Right ventricle myocardium inferior (tissue), 1 donor: ENCODE measurements at places on chromosomes 1 and 21. TPM values are rescaled to one million over a fixed set of nuclear protein-coding genes. Genes with fewer than 3 reads are reported as not detected.
A peak's percentile ranks its signal among the peaks of the same experiment; 100 is the strongest.

DNA sequence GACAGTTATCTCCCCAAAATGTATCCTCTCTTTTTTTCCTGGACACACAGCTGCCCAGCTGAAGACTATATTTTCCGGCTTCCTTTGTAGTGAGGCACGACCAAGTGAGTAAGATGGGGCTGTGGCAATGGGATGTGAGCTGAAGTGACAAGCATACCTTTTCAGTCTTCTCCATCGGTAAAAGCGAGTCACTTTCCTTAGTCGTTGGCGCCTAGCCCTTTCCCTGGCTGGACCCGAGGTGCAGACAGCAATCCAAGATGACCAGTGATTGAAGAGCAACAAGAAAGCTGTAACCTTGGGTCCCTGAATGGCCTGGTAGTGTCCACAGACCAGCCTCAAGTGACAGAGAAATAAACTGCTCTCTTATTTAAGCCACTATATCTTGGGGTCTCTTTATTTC is 155.2 kb downstream of the NR5A2 start:
- DNase-seq, result no peak

Gene HMCN1
- 7.6 TPM for total RNA-seq

GRCh38 chr1:33455539-33456501 is 16.6 kb upstream of the ZSCAN20 start:
- no peak for DNase-seq

GRCh38 chr1:38476111-38476849 is 383.3 kb downstream of the RRAGC start:
- no peak for DNase-seq

- DNase-seq, result no peak
Measured at GRCh38 chr21:40331804-40332203, 464.6 kb downstream of the PCP4 start.

- DNase-seq, result no peak
Measured at GRCh38 chr1:54542962-54543539, 5.0 kb upstream of the ACOT11 start.

DNA sequence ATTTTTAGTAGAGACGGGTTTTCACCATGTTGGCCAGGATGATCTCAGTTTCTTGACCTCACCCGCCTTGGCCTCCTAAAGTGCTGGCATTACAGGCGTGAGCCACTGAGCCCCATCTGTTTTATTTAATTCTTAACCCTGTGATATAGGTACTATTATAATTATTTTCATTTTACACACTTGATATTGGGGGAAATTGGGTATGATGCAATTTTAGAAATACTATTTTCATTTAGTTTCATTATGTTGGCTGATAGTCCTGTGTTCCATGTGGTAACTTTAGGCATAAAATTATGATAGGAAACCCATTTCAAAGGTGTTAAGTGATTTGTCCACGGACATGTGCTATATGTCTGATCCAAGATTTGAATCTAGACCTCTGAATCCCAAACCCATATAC is 61.1 kb downstream of the SPEN start:
- DNase-seq, result no peak

DNA sequence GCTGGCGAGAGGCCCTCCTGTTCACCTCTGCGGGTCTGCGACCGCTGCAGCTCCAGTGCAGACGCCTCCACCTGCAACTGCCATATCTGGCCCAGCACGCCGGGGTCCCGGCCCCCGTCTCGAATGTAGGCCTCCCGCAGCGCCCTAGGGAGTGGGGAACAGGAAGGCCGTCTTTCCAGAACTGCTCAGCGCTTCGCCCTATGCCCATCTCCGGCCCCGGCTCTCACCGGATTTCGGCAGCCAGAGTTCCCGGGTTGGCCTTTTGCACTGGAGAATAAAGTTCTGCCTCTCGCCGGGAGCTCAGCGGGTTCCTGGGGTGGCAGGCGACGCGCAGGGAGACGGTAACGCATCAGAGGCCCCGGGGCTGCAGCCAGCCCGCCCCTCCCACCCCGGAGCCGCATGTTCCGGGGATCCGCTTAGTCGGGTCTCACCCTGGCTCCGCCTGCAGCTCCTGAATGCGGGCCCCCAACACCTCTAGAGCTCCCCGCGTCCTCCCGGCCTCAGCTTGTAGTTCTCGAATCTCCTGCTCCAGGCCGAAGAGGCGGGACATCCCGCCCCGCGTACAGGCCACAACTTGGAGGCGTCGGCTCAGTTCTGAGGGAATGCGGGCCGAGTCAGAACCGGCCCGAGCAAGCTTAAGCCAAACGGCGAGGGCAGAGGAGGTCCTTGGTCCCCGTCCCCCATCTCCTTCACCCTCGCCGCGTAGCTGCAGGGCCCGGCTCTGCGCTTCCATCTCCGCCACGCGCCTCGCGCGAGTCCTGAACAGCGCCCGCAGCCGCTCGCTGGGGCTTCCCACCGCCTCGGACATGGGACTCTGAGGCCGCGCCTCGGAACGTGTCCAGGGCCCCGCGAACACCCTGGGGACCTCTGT is 1.1 kb downstream of the CCDC17 start:
- DNase-seq, result peak; percentile 70

GRCh38 chr1:64515427-64515826 is 45.5 kb downstream of the CACHD1 start:
- peak; percentile 67 for DNase-seq

DNA sequence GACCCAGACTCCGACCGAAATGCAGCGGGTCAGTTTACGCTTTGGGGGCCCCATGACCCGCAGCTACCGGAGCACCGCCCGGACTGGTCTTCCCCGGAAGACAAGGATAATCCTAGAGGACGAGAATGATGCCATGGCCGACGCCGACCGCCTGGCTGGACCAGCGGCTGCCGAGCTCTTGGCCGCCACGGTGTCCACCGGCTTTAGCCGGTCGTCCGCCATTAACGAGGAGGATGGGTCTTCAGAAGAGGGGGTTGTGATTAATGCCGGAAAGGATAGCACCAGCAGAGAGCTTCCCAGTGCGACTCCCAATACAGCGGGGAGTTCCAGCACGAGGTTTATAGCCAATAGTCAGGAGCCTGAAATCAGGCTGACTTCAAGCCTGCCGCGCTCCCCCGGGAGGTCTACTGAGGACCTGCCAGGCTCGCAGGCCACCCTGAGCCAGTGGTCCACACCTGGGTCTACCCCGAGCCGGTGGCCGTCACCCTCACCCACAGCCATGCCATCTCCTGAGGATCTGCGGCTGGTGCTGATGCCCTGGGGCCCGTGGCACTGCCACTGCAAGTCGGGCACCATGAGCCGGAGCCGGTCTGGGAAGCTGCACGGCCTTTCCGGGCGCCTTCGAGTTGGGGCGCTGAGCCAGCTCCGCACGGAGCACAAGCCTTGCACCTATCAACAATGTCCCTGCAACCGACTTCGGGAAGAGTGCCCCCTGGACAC is 534 bp downstream of the C1orf56 start:
- DNase-seq, result peak; percentile 81

GRCh38 chr21:36388835-36389234 is 3.6 kb downstream of the CHAF1B start:
- no peak for DNase-seq

DNA sequence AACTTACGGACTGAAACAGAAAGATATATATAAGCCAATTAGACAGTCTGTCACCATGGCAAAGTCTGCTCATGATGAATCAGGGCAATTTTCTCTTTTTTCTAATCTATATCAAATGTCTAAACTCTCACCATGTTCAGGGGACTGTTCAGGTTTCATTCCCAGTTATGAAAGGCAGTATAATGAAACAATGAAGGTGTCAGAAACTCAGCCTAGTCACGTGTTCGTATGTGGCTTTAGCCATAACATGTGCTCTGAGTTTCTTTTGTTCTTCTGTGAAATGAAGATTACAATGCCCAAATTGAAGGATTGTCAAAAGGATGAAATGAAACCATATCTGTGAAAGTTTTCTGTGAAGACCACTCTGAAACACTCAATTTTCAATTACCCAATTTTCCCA is 392.9 kb downstream of the DSCAM start:
- no peak for DNase-seq

GRCh38 chr1:98133131-98133530 is 212.3 kb upstream of the DPYD start:
- DNase-seq, result no peak

- DNase-seq, result no peak
Measured at GRCh38 chr21:44402323-44403105, 49.1 kb downstream of the TRPM2 start.

GRCh38 chr1:30689901-30690645 is 33.3 kb downstream of the MATN1 start:
- DNase-seq, result no peak

Gene NTRK1
- 2.4 TPM for total RNA-seq

Gene DCDC2B
- not detected for total RNA-seq

DNA sequence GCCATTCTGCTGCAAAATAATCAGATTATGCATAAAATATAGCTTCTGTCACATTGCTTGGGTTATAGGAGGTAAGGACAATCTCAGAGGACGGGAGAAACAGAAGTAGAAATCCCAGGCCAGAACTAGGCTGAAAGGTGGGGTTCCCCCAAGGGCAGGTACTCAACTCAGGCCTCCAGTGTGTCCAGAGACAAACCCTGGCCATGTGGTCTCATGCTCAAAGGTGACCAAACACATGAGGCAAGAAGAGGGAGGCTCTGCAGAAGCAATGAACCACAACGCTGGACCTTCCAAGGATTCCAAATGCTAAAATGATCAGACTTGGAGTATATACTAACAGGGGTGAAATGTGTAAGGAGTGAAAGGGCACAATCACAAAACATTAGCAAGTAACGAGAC is 103.8 kb downstream of the DMRTB1 start:
- no peak for DNase-seq

Gene EEIG2
- total RNA-seq, result 5.5 TPM

- peak; percentile 92 for DNase-seq
Measured at GRCh38 chr1:234612352-234613127, 2.6 kb upstream of the IRF2BP2 start.

- DNase-seq, result no peak
Measured at GRCh38 chr1:180571060-180571831, 12.5 kb downstream of the OVAAL start.

GRCh38 chr1:220331318-220331717 is 59.1 kb upstream of the RAB3GAP2 start:
- DNase-seq, result no peak

GRCh38 chr1:56133522-56134472 is 445.6 kb downstream of the PLPP3 start:
- no peak for DNase-seq

DNA sequence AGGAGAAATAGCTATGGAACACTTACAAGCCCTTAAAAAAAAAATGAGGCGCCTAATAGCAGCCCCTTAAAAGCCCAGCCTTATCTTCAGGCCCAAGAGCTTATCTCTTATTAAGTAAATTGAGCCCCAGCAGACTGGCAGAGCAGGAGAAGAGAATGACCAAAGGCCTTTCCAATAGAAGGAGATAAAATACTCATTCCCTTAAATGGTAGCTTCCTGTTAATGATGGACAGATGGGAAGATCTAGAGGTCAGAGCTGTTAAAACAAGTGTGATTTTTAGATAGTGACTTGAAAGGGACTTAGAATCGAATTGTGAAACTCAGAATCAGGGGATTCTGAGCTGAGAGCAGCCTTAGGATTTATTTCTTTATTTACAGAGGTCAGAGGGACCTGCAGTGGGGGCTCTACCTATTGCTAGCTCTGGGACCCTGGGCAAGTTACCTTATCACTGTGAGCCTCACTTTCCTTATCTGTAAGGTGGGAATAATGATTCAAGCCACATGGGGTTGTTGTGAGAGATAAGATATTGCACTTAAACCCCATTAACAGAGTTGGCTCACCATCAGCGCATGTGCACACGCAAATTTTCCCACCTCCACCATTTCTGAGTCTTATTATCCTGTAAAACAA is 101.3 kb upstream of the C8B start:
- DNase-seq, result no peak

- no peak for DNase-seq
Measured at GRCh38 chr1:7526196-7526866, 244.8 kb upstream of the VAMP3 start.

Gene RALGPS2
- 14.4 TPM for total RNA-seq

DNA sequence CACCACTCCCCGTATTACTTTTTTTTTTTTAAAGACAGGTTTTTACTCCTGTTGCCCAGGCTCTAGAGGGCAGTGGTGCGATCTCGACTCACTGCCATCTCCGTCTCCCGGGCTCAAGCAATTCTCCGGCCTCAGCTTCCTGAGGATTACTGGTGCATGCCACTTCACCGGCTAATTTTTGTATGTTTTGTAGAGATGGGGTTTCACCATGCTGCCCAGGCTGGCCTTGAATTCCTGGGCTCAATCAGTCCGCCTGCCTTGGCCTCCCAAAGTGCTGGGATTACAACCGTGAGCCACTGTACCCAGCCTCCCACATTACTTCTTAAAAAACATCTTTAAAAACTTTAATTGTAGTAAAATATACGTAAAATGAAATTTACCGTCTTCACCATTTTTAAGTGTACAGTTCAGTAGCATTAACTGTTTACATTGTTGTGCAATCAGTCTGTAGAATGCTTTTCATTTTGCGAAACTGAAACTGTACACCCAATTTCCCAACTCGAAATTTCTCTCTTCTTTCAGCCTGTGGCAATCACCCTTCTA is 77.0 kb downstream of the ZMYM4 start:
- peak; percentile 72 for DNase-seq

GRCh38 chr1:227899141-227899819 is 48.5 kb downstream of the WNT9A start:
- DNase-seq, result peak; percentile 37

DNA sequence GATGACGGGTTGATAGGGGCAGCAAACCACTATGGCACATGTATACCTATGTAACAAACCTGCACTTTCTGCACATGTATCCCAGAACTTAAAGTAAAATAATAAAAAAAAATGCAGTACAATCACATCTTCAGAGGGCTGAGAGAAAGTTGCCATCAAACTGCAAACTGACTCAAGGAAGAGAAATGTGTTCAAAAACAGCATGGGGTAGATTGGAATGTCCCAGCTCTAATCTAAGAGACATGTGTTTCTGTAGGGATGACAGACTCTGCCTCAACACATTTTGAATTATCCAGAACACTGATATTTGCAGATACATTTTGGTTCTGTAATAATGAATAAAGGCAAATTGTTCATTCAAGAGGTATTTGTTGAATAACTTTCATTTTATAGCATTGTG is 171.2 kb upstream of the RUNX1 start:
- DNase-seq, result no peak

Gene KLF17
- total RNA-seq, result not detected

GRCh38 chr1:31957701-31958674 is 19.8 kb upstream of the PTP4A2 start:
- no peak for DNase-seq
